ENCODE measurements at places on chromosomes 16 and 17.

DNA sequence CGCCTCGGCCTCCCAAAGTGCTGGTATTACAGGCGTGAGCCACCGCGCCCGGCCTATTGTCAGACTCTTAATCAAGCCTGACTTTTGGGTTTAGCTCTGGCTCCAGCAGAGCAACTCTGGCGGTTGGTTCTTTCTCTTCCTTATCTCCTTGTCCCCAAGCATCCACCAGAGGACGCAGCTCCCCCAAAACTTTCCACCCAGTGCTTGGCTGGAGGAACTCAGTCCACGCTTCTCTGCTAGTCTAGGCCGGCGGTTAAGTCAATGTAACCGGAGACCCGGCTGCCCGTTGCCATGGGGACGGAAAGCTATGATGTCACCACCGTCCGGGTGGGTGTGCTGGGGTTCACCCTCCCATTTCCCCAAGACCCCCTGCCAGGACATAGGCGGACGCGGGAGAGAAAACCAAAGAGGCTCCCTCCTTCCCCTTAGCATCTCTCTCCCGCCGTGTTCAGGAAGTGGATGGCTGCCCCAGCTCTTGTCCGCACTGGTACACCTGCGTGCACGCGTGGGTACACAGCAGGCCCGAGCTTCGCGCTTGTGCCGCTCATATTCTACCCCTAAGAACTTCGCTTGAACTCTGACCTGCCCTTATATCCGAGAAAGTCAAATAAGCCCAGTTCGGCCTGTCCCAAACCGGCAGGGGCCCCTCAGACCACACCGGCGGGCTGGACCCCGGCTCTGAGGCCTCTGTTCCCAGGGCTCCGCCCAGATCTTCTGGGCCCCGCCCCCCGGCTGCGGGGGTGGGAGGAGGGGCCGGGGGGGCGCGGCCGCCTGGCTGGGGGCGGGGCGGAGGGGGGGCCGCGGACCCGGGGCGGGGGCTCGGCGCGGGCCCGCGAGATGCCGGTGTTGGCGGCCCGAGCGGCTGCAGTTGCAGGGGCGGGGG lies at the start of gene RND2:
TSS of gene RND2 (plus strand) at position 825 of the 883 bp plus-strand sequence. CDS start 117 bp downstream, outside the sequence.
- DNase-seq: peak; percentile 77

GRCh38 chr16:88003736-88004135 lies 52.5 kb downstream of the BANP start:
- no peak for DNase-seq

DNA sequence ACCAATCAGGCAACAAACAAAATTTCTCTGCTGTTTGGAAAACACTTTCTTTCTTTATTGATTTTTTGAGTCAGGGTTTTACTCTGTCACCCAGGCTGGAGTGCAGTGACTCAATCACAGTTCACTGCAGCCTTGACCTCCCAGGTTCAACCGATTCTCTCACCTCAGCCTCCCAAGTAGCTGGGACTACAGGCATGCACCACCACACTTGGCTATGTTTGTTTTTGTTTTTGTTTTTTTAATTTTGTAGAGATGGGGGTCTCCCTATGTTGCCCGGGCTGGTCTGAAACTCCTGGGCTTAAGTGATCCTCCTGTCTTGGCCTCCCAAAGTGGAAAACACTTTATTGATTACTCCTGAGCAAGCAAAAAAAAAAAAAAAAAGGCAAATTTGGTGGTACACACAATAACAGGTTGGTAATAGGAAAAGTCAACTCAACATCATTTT lies 276.4 kb downstream of the SOX9 start:
- no peak for DNase-seq

DNA sequence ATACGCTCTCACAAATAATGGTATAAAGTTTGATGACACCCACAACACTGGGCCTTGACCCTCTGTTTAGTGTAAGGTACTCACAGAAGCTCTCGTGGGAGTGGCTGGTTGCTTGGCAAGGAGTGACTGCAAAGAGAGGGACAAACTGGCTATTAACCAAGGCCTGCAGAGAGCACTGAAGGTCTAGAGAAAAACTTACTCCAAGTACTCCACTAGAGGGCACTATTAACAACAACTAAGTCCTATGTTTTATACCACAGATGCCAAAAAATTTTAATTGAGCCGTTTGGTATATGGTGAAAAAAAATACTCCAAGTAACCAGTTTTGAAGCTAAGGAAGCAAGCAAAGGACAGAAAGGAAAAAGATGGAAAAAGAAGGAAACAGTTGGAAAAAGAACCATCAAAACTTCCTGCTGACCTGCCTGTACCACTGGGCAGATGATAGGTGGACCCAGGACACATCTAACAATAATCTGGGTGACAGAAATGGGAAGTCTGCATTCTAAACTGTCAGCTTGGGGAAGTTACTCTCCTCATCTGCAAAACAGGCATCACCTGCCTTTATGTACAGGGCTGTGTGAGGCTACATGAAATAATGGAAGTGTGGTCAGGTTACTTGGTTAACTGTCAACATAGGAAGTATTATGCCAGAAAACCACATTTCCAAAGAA lies 23.2 kb downstream of the DYNC1LI2 start:
- no peak for DNase-seq

GRCh38 chr16:50311891-50312501 lies 45.6 kb downstream of the ADCY7 start:
- no peak for DNase-seq

DNA sequence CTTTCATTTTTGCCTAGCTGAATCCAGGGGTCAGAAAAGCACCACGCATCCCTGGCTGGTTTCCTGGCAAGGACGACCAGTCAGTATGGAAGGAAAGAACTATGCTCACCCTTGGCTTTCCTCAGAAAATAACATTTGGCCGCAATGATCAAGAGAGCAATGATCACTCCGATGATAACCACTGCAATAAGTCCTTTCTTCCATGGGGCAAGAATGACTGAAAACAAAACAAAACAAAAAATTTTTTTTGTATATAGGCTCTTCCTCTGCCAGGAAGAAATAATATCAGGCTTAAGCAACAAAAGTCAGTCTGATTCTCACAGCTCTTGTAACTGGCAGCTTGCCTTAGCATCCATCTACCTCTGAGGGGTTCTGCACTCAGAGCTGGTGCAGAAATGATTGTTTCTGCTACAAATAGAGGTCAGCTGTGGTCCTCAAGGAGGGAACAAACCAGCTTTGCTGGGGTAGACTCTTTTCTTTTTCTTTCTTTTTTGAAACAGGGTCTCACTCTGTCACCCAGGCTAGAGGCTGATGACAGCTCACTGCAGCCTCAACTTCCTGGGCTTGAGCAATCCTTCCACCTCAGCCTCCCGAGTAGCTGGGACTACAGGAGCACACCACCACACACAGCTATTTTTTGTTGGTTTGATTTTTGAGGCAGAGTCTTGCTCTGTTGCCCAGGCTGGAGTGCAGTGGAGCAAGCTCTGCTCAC lies 35.7 kb downstream of the PECAM1 start:
- no peak for DNase-seq

- no peak for DNase-seq
Measured at GRCh38 chr16:16158741-16159374, 64.4 kb downstream of the ABCC6 start.

GRCh38 chr16:84254062-84254461 lies 14.2 kb upstream of the KCNG4 start:
- DNase-seq: no peak

- no peak for DNase-seq
Measured at GRCh38 chr16:88422733-88423447, 30.2 kb upstream of the ZFPM1 start.

- no peak for DNase-seq
Measured at GRCh38 chr17:37483311-37484039, 6.2 kb upstream of the DUSP14 start.

- no peak for DNase-seq
Measured at GRCh38 chr17:40541873-40542557, 23.3 kb downstream of the CCR7 start.

DNA sequence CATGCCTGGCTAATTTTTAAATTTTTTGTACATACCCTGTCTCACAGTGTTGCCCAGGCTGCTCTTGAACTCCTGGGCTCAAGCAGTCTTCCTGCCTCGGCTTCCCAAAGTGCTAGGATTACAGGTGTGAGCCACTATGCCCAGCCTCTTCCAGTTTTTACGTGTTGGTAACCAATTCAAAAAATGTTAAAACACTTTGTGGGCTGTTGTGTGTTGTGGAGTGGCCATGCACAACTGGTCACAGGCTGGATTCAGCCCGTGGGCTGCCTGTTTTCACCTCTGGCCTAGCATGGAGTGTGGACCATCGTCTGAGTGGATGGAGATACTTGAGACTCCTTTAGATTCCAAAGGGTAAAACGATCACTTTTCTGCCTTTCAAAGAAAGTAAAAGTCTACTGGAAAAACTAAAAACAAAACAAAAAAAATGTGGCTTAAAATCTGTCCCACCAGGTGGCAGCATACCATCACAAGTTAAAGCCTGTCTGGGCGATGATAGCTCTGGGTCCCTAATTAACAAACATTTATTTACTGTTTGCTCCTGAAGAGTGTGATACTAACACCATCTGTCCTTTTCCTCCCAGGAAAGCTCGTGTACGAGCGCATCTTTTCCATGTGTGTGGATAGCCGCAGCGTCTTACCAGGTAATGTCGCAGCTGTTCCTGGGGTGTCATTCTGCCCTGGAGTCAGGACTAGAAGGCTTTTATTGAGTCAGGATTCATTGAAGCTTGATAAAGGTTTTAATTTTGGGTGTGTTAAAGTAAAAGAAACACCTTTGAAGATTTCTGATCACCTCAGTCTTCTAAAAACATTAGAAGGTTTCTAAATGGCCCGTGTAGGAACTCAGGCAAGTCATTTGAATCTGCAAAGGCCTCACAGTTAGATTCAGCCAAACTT lies 45.8 kb downstream of the VPS35L start:
- no peak for DNase-seq

- DNase-seq: no peak
Measured at GRCh38 chr17:74922694-74923537, at the start of gene USH1G. Gene USH1G (minus strand): TSS chr17:74923255. CDS start chr17:74923073, 182 bp downstream.

DNA sequence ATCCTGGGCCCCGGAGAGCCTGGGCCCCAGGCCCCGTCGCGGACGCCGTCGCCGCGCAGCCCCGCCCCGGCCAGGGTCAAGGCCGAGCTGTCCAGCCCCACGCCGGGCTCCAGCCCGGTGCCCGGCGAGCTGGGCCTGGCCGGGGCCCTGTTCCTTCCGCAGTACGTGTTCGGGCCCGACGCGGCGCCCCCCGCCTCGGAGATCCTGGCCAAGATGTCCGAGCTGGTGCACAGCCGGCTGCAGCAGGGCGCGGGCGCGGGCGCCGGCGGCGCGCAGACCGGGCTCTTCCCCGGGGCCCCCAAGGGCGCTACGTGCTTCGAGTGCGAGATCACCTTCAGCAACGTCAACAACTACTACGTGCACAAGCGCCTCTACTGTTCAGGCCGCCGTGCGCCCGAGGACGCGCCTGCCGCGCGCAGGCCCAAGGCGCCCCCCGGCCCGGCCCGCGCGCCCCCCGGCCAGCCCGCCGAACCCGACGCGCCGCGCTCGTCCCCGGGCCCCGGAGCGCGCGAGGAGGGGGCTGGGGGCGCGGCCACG lies 36.8 kb upstream of the ZC3H18 start:
- no peak for DNase-seq

- DNase-seq: no peak
Measured at GRCh38 chr17:35742496-35742895, 10.5 kb downstream of the GAS2L2 start.

- no peak for DNase-seq
Measured at GRCh38 chr16:78462288-78463208, 363.1 kb downstream of the WWOX start.

GRCh38 chr16:67542464-67542863 lies 13.8 kb downstream of the RIPOR1 start:
- no peak for DNase-seq

- DNase-seq: no peak
Measured at GRCh38 chr16:85515319-85515745, 97.8 kb upstream of the GSE1 start.

DNA sequence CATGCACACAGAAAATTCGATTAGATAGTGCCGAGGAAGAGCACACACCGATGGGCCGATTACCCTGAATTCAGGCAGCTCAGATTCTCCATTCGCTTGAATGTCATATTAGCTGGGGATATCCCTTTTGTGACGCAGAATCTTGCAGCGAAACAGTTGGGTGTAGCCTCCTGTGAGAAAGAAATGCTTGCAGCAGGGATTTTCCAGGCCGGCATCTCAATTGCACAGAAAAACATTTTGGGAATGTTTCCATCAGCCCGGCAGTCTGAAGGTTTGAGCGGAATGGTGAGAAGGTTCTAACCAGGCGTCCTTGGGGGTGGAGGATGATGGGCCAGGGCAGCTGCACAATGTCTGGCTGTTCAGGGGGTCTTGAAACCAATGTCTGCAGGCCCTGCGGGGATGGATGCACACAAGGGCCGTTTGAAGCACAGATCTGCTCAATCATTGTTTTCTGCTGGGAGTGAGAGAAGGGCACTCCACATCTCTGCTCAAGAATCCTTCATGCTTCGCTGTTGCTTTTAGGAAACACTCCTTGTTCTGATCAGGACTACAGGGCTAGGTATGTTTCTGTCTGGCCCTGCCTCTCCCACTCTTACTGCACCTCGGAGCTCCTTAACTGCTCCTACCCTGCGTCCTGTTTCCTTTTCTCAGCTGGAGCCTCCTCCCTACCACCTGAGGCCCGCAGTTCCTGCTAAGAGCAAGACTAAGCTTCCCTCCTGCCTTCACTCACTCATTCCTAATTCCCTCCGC lies 94.6 kb downstream of the CMIP start:
- DNase-seq: no peak

- no peak for DNase-seq
Measured at GRCh38 chr17:32516450-32516849, 29.7 kb downstream of the CDK5R1 start.

GRCh38 chr16:53509906-53510703 lies 7.1 kb upstream of the AKTIP start:
- DNase-seq: no peak

- peak; percentile 71 for DNase-seq
Measured at GRCh38 chr17:7219812-7220592, at the start of the genes ACADVL and DLG4. Gene ACADVL (plus strand): TSS chr17:7219938. CDS start chr17:7219985, 47 bp downstream. Gene DLG4 (minus strand): TSS chr17:7219836.

- no peak for DNase-seq
Measured at GRCh38 chr17:81701288-81702071, 1.7 kb upstream of the MRPL12 start.

DNA sequence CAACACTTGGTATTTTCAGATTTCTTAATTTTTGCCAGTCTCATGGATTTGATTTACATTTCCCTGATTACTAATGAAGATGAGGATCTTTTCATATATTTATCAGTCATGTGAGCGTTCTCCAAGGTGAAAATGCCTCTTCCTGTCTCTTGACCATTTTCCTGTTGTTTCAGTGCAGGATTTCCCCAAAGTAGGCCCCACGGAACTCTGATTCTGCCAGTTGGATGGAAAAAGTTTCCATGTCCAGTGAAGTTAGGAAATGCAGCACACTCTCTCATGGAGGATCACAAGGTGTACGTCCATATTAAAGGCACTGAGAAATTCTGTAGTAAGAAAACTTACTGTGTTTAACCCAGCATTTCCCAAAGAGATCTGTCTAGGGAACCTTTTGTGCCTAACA lies 16.5 kb upstream of the LIMD2 start:
- DNase-seq: no peak

Data from GM18507 (cell line).